Renal pelvis (tissue), 12 donors: ENCODE measurements at places on chromosomes 4 and X. TPM values are rescaled to one million over a fixed set of nuclear protein-coding genes. Genes with fewer than 3 reads are reported as not detected.

Gene STATH
- polyA plus RNA-seq = 0.44 TPM

Gene SFRP2
- 14.2 TPM for polyA plus RNA-seq

Gene SERPINA7
- polyA plus RNA-seq = 0.28 TPM

Gene WAS
- 4.0 TPM for polyA plus RNA-seq

Gene CASP6
- 40.4 TPM for polyA plus RNA-seq

Gene NKX1-1
- polyA plus RNA-seq = not detected

Gene ARAP2
- polyA plus RNA-seq = 4.6 TPM

Gene FAAH2
- 16.1 TPM for polyA plus RNA-seq

Gene TRIM61
- polyA plus RNA-seq = 3.7 TPM

Gene SPOCK3
- polyA plus RNA-seq = 10.9 TPM

Gene PTTG2
- polyA plus RNA-seq = not detected

Gene TBC1D25
- 11.1 TPM for polyA plus RNA-seq

Gene SPACA5
- polyA plus RNA-seq = not detected

Gene RNF150
- 26.8 TPM for polyA plus RNA-seq

Gene RHOXF1
- polyA plus RNA-seq = 3.6 TPM

Gene P2RY4
- 0.14 TPM for polyA plus RNA-seq

Gene GUCY1A1
- polyA plus RNA-seq = 60.0 TPM

Gene ADGRG2
- 18.2 TPM for polyA plus RNA-seq

Gene STPG2
- 0.65 TPM for polyA plus RNA-seq

Gene TTC29
- 1.2 TPM for polyA plus RNA-seq

Gene SLC10A7
- polyA plus RNA-seq = 13.3 TPM

Gene PFKFB1
- 0.65 TPM for polyA plus RNA-seq

Gene FGB
- 6.4 TPM for polyA plus RNA-seq

Gene SGCB
- polyA plus RNA-seq = 42.2 TPM

Gene TSPAN7
- polyA plus RNA-seq = 46.6 TPM

Gene GAGE12F
- not detected for polyA plus RNA-seq

Gene TMEM271
- polyA plus RNA-seq = not detected

Gene ENPP6
- polyA plus RNA-seq = 9.4 TPM

Gene DGAT2L6
- 0.22 TPM for polyA plus RNA-seq

Gene CORIN
- polyA plus RNA-seq = 5.5 TPM

Gene TLR1
- polyA plus RNA-seq = 5.0 TPM

Gene CXCL6
- not detected for polyA plus RNA-seq

Gene SLC9B1
- polyA plus RNA-seq = 2.4 TPM

Gene S100P
- polyA plus RNA-seq = 9.4 TPM

Gene PNMA3
- polyA plus RNA-seq = 41.4 TPM

Gene GATA1
- 0.54 TPM for polyA plus RNA-seq
